ENCODE measurements at places on chromosomes 12 and 14.

- H3K4me3 ChIP-seq = peak within 1 kb of the TSS; percentile 79
- no peaks in the 10 kb centered on the region for H3K27me3 ChIP-seq
- H3K4me1 ChIP-seq = peaks cover 82% of the 10 kb centered on the region
- H3K27ac ChIP-seq = peak within 1 kb of the TSS; percentile 84
- H3K36me3 ChIP-seq = peaks cover 58% of the 10 kb centered on the region
- peak; percentile 65 for DNase-seq
These were observed at the start of gene LTB4R for GRCh38 chr14:24310646-24311604. TSS of gene LTB4R (plus strand) at chr14:24311502. CDS start at chr14:24315652, 4,150 bp downstream.

DNA sequence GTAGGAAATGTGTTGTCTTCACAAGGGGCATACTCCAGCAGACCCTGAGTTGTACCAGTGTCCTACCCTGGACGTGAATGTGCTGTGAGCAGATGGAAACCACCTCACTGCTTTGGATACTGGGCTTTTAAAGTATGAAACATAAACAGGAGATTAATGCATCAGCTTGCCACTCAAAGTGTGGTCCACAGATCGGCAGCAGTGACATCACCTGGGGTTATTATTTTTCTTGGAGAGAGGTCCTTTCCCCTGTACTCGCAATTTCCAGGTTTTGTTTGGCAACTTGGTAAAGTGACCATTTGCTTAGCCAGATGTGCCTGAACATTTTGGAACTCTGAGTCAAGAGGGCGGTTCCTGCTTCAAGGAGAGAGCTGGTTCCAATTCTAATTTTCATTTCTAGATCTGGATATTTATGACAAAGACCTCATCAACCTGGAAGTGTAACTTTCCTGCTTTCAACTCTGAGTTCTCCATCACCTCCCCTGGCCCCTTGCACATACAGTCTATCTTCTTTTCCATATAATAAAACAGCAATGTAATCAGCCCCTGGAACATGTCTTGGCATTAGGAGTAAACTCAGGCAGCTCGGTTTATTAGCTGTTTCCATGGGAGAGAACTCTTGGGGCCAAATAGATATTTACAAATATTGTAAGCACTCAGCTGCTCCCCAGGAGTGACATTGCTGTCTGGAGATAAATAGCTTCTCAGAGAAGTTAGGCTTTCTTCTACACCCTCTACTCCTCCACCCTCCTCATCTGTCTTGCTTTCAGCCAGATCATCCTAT lies 237.0 kb upstream of the TBX3 start:
- no peaks in the 10 kb centered on the region for H3K4me1 ChIP-seq
- H3K4me3 ChIP-seq = no peak overlapping the region
- DNase-seq = no peak

- H3K4me1 ChIP-seq = peaks cover 15% of the 10 kb centered on the region
- H3K27me3 ChIP-seq = peaks cover 71% of the 10 kb centered on the region
- H3K27ac ChIP-seq = no peak overlapping the region
- no peak for DNase-seq
These were observed 236.4 kb downstream of the VRK1 start for GRCh38 chr14:97033556-97034081.

DNA sequence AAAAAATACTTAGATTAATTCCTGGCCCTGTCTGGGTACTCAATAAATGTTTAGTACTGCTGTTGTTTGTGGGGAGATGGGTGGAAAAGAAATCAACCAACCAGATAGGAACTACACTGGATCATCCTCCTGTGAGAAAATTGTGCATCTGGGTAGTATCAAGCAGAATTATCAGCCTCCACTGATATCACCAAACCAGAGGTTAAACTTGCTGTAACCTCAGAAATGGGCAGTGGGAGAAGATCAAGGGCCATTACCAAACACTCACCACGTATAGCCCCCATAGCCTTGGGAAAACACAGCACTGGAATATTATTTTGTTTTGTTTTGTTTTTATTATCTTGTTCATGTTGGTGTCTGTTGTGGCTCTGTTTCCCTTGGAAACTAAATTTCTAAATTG lies 19.7 kb downstream of the VEZT start:
- H3K27ac ChIP-seq = no peak overlapping the region
- H3K36me3 ChIP-seq = peaks cover 35% of the 10 kb centered on the region
- DNase-seq = no peak
- no peaks in the 10 kb centered on the region for H3K27me3 ChIP-seq
- no peak overlapping the region for H3K4me3 ChIP-seq

GRCh38 chr14:72060917-72061316 lies 128.7 kb downstream of the RGS6 start:
- no peak overlapping the region for H3K27ac ChIP-seq
- H3K36me3 ChIP-seq = no peaks in the 10 kb centered on the region
- H3K4me3 ChIP-seq = no peak overlapping the region
- no peaks in the 10 kb centered on the region for H3K4me1 ChIP-seq
- H3K27me3 ChIP-seq = peaks cover 11% of the 10 kb centered on the region
- no peak for DNase-seq

DNA sequence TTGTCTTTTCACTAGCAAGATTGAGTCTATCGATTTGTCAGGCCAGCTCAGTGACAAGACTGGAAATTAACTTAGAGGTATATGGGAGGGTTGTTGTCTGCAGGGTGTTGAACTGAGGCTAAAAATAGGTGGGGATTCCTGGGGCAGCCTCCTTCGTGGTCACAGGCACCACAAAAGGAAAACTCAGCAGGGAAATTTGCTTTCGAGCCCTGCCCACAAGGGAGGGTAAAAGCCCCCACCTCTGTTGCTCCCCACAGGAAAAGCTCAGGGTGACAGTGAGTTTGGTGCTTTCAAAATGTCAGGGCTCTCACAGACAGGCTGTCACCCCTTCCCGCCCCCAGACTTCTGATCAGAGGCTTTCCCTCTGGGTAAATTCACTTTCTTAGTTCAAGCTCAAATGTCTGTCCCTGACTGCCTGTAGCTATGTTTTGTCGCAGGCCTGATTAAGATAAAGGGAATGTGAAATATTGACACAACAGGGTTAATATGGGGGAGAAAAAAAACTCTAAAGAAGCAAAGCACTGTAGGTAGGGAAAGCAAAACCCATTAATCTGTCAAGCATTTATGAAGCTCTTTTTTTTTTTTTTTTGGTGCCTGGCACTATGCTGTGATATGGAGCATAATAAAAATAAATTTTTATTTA lies 11.7 kb upstream of the NFKBIA start:
- H3K4me3 ChIP-seq = peak overlapping the region; percentile 48
- peak overlapping the region; percentile 56 for H3K27ac ChIP-seq
- peak; percentile 59 for DNase-seq
- H3K4me1 ChIP-seq = peaks cover 34% of the 10 kb centered on the region

- peaks cover 29% of the 10 kb centered on the region for H3K4me1 ChIP-seq
- H3K4me3 ChIP-seq = peak overlapping the region; percentile 85
- peaks cover 3% of the 10 kb centered on the region for H3K36me3 ChIP-seq
- H3K27ac ChIP-seq = peak overlapping the region; percentile 92
- DNase-seq = no peak
These were observed 831 bp upstream of the BTBD7 start for GRCh38 chr14:93333631-93334103.

DNA sequence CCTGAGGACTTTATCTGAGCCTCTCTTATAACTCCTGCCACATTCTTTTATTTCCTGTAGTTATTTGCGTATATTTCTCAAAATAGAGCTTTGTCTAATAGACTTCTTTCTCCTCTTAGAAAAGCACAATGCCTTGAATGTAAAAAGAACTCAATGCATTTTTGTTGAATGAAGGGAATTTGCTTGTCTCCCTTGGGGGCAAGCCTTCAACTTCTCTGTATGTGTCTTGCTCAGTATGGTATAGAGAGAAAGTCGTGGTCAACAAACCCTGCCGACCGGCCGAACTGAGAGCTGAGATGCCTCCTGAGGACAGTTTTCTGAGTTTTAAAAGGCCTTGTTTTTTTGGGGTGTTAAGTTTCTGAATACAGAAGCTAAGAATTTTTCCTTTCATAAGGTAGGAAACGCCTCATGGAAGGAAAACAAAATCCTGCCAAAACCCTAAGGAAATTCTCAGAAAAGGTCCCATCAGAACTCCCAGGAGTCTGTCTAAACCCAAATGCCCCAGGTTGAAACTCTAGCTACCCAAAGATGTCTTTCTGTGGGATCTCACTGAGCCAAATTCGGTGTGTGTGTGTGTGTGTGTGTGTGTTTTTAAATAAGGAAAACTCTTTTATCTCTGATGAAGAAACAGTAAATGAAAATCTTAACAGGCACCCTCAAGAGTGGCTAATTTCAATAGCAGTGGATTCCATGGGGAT lies 136.6 kb downstream of the C12orf75 start:
- H3K4me3 ChIP-seq = no peak overlapping the region
- no peaks in the 10 kb centered on the region for H3K36me3 ChIP-seq
- H3K27me3 ChIP-seq = peaks cover 23% of the 10 kb centered on the region

GRCh38 chr12:90548595-90548994 lies 406.4 kb downstream of the CCER1 start:
- no peaks in the 10 kb centered on the region for H3K4me1 ChIP-seq
- H3K4me3 ChIP-seq = no peak overlapping the region
- no peaks in the 10 kb centered on the region for H3K27me3 ChIP-seq
- H3K36me3 ChIP-seq = no peaks in the 10 kb centered on the region
- no peak overlapping the region for H3K27ac ChIP-seq
